Regular cardiac myocyte (primary cell): ENCODE measurements at places on chromosomes 4 and X. TPM values are rescaled to one million over a fixed set of nuclear protein-coding genes. Genes with fewer than 3 reads are reported as not detected.

The COL25A1 gene
- 0.19 and 2.0 TPM in 2 replicates for total RNA-seq

The TAF7L gene
- total RNA-seq, result 0.38 and 1.1 TPM in 2 replicates

The FAM9B gene
- total RNA-seq, result not detected in 2 replicates

The CCNB3 gene
- total RNA-seq, result under 0.01 and 0.58 TPM in 2 replicates

The PNMA5 gene
- total RNA-seq, result not detected in 2 replicates
